T-cell (primary cell): ENCODE measurements at places on chromosomes 16 and 17.

DNA sequence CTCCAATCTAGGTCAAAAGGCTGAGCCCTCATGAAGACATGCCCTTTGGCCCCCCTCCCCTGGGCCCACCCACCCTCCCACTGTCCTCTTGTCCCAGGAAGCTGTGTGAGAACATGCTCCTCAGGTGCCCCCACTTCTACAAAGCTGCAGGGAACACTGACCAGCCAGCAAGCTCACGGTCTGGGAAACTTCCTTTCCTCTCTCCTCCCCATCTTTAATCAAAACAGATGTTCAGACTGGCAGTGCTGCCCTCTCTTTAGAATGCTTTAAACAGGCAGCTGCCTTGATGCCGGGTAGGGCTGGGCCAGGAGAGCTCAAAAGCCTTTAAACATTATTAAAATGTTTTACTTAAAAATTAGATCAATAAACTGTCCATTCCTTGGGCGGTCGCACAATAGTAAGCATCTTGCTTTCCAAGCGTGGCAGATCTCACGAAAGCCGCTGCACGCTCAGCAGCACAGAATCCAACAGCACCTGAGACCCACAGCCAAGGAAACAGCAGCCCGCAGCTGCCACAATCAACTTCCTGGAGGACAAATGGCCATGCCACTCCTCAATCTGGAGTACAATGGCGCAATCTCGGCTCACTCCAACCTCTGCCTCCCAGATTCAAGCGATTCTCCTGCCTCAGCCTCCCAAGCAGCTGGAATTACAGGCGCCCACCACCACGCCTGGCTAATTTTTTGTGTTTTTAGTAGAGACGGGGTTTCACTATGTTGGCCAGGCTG is 399.2 kb downstream of the SLC39A11 start:
- DNase-seq, result no peak

DNA sequence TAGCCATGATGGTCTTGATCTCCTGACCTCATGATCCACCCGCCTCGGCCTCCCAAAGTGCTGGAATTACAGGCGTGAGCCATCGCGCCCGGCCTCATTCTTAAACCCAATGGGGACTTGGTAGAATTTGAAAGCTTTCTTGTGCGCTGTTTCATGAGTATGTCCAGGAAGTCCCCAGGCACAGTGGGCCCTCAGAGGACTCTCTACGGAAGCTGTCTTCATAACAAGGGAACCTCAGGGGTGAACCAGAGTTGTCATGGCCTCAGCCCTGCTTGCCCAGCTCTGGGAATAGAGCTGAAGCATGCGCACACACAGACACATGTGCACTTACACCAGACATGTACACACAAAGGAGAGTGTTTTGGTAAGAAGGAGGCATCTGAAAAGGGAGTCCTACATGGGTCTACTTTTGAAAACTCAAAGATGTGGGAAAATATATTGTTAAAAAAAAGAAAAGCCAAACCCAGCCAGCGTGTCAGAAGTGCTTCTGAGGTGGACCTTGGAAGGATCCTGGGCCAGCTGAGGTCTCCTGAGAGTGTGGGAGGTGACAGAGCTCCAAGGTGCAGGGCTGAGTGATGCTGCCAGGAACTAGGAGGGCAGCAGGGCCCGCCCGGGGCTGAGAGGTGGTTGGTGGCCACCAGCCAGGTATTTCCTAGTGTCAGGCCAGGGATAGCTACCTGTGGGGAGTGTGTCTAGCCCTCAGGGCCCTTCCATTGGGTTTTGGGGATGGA is 54.6 kb downstream of the EPN2 start:
- no peak for DNase-seq

DNA sequence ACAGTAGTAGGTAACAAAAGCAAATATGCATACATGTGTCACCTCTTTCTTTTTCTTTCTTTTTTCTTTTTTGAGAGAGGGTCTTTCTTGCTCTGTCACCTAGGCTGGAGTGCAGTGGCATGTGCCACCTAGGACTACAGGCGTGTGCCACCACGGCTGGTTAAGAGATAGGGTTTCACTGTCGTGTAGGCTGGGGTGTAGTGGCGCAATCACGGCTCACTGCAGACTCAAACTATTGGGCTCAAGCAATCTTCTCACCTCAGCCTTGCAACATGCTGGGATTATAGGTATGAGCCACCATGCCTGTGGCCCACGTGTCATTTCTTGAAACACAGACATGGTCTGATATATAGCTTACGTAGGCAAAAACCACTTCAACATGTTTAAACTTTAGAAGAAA is 397.7 kb upstream of the PMFBP1 start:
- no peak for DNase-seq

DNA sequence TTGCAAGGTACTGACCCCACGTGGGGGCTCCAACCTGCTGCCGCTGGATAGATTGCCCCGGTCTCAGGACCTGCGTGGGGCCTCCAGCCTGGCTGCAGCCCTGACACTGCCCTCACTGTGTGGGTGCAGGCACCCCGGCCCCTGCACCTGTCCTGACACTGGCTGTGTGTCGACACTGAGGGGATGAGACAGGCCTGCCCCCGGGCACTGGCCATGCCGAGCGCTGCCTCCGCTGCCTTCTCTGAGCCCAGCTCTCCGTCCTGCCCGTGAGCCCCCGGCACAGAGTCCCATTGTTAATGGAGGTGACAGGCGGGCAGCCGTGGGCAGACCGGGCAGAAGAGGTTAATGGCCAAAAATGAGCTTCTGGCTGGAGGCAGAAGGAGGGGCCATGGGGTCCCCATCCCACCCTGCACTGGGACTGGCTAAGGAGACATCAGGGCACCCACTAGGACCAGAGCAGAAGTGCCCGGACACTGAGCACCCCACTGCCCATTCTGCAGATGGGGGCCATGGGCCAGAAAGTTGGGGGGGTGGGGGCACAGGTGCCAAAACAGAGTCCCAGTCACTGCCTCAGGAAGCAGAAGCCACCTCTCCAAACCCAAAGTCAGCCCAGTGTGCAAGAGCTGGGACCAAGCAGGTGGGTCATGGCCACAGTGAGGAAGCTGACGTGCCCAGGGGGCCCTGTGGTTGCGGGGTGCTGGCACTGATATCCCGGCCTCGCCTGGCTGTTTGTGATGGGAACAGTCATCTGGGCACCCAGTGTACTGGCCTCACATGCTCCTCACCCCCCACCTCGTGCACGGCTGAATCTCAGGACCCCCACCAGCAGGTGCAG is 2.5 kb upstream of the PRR35 start:
- no peak for DNase-seq

DNA sequence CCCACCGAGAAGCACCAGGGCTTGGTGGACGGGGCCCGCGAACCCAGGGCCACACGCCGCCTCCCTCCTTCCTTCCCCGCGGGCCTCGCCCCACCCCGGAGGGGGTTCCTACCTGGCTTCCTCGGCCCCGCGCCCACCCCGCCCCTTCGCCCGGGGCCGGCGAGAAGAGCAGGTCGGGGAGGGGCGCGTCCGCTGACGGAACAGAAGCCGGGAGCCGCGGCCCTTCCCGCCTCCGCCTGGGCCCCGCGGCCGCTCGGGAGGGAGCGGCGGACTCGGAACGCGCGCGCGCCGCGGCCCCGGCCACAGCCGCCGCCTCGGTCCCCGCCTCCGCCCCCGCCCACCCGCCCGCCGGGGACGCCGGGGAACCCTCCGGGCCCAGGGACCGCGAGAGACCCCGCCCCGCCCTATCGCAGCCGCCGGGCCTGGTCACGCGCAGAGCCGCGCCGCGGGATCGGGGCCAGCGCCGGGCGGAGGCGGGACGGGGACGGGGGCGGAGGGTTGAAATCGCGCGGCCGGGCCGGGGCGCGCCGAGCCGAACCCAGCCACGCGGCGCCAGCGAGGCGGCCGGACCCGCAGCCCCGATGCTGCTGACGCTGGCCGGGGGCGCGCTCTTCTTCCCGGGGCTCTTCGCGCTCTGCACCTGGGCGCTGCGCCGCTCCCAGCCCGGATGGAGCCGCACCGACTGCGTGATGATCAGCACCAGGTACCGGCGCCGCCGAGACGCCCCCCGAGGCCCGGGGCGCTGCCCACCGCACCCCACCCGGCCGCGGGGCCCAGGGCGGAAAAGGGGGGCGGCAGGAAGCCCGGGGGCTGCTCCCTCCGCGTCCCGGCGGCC is at the start of gene TLCD3A:
TLCD3A (plus strand) TSS at position 530 of the 835 bp plus-strand sequence; CDS start at position 582, 52 bp downstream.
- peak; percentile 14 for DNase-seq

DNA sequence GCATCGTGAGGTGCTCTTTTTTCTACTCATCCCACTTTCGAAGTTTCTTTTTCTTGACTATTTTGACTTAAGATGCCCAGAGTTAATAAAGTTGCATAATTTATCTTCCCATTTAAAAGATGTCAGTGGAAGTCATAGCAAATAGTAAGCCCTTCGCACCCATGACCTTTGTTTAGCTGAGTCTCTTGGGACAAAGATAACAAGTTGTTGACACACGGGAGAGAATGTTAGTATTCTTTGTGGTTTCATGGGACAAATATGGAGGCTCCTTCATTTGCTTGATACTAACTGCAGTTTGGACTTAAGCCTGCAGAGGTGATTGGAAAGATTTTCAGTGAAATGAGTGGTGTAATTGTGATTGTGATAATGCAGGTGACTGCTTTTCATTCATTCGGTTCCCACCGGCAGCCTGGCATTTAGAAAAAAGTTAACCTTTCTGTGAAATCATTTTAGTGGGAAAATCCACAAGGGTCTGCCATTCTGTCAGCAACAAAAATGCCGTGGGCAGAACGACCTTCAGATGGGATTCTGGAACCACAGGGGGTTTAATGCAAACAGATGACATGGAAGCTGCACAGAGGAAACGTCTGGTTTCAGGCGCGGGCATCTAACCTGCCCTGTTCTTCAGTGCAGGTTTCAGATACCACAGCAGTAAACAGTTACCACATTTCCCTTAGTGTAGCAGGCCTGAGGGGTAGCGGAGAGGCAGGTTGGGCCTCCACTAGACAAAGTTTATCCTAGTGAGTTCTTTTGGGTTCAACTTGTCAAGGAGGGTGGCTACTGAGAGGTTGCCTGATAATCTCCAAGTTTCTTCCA is 123.0 kb downstream of the RPTOR start:
- peak; percentile 11 for DNase-seq
